Effector CD8-positive, alpha-beta T cell (primary cell): ENCODE measurements at places on chromosomes 4 and X.
A peak's percentile ranks its signal among the peaks of the same experiment; 100 is the strongest.

DNA sequence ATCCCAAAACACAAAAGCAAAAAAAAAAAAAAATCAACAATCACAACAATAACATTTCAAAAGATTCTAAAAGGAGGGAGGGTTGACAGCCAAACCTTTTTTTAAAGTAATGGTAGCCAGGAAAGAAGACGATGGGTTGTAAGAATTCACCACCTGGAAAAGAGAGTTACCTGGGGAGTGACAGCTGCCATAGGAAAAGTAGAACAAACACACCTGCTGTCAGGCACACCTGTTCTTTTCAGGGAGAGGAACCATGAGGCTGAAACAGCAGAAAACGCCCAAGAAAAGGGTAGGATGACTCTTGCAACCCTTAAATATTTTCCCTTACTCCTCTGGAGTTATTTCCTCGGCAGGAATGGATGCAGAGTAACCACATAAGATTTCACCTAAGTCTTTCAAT is 388.4 kb upstream of the TEX13C start:
- DNase-seq = no peak

GRCh38 chr4:73583666-73584065 is 36.6 kb downstream of the RASSF6 start:
- no peak for DNase-seq

- DNase-seq = peak; percentile 3
These were observed 566 bp downstream of the CORIN start for GRCh38 chr4:47837094-47837907.

- DNase-seq = peak; percentile 2
These were observed 1.1 kb downstream of the SLC38A5 start for GRCh38 chrX:48468693-48469691.

- DNase-seq = no peak
These were observed 32.7 kb downstream of the IRF2 start for GRCh38 chr4:184441461-184442313.

GRCh38 chr4:133245226-133245625 is 96.1 kb downstream of the PCDH10 start:
- no peak for DNase-seq

DNA sequence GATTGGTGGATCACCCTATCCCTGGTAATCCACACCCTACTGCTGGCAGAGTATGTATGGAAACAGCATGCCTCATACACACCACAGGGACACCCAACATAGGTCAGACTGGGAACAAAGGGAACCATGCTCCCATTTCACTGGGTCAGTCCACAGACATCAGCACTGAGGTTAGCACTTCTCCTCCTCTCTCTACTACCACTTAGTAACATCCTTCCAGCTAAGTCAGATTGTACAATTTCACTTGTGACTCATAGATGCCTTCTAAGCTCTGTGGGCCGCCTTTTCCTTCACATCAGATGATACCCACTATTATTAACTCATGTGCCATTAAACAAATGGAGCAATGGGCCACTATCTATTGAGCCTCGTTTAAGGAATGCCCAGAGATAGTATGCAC is 15.5 kb upstream of the ZXDA start:
- DNase-seq = no peak

- no peak for DNase-seq
These were observed 193.4 kb downstream of the GRID2 start for GRCh38 chr4:92497141-92497540.

GRCh38 chr4:25096981-25097443 is 63.2 kb downstream of the SEPSECS start:
- no peak for DNase-seq

GRCh38 chr4:61837395-61837794 is 637.3 kb downstream of the ADGRL3 start:
- no peak for DNase-seq

- no peak for DNase-seq
These were observed 23.0 kb downstream of the GALNT7 start for GRCh38 chr4:173191623-173192041.

- DNase-seq = no peak
These were observed 93.7 kb downstream of the SHOX start for GRCh38 chrX:724256-724655.

GRCh38 chrX:153381684-153382532 is 19.2 kb downstream of the PNMA6E start:
- no peak for DNase-seq

DNA sequence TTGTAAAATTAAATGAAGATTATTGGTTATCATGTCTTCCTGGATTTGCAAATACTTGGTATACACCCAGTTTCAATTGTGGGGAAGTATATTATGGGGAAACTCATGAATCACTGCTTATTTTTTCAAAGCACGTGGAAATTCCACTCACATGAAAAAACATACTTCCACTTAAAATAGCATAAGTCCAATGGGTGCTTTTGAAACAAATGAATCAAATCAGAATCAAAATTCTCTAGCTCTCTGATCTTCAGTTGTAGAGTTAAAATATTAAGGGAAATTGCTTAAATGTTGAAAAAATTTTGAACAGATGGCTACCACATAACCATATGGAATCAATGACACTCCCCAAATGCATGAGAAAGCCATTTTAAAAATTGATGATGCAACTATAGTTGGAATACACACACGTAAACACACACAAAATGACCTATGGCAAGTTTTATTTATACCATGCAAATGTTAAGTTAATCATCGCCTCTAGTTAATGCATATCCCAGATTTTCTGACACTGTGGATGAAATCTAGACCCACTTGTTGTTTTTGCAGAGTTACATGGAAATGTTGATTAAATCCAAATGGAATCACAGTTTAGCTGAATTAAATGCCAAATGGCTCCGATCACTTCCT is 93.2 kb downstream of the ARSF start:
- DNase-seq = no peak

- DNase-seq = no peak
These were observed 232.2 kb upstream of the SLIT2 start for GRCh38 chr4:20019310-20020015.

DNA sequence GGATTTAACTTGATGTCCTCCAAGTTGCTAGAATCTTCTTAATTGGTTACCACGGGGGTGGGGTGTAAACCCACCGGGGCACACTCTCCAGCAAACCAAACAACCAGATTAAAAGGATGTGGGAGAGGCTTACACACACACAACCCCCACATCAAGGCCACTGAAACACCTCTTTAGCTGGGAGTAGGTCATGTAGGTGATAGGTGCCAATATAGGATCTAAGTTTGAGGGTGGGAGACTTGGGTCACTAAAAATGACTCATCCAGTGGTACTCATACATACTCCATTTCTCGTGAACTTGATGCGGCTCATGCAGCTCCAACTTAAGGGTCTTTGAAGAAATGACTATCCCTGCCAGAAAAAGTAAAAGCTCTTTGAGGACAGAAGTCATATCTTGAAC is 20.5 kb upstream of the CD40LG start:
- DNase-seq = no peak

DNA sequence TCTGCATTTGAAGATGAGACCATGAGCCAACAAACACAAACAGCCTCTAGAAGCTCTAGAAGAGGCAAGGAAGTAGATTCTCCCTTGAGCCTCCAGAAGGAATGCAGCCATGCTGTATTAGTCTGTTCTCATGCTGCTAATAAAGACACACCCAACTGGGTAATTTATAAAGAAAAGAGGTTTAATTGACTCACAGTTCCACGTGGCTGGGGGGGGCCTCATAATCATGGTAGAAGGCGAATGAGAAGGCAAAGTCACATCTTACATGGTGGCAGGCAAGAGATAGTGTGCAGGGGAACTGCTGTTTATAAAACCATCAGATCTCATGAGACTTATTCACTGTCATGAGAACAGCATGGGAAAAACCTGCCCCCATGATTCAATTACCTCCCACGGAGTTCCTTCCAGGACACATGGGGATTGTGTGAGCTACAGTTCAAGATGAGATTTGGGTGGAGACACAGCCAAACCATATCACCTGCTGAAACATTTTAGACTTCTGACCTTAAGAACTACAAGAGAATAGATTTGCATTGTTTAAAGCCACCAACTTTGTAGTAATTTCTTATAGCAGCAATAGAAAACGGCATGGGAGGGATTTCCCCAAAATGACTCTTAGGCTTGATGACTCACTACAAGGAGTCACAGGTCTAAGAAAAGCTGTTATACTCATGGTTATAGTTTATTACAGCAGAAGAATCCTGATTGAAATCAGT is 284.4 kb upstream of the SFRP2 start:
- DNase-seq = no peak

DNA sequence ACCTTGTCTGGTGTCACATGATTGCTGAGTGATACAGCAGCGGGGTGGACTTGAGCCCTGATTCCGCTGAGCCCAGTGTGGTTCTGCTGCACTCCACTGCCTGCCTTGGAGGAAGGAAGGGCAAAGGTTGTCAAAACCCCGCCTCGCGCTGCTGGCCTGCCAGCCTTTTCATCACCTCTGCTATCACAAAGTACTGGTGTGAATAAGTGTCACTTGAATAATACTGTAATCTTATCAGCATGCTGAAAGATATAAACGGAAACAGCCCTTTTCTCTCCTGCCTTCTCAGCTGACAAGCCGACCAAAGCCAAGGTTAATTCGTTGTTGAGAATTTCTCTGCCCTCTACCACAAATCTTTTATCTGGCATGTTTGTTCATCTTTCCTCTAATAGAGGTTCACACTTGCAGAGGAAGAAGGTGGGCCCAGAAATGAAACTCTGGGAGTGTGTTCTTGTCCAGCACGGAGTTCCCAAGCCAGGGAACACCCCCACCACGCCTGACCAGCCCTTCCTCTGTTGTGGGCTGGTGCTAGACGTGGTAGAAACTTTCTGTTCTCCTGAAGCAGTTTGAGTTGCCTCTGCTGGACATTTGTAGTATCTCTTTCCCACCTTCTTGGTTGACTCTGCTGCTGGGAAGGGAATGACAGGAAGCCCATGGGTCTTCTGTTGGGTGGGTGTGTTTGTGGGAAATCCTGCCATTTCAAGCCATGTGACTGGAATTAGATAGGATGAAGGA is 21.5 kb downstream of the FHDC1 start:
- no peak for DNase-seq

DNA sequence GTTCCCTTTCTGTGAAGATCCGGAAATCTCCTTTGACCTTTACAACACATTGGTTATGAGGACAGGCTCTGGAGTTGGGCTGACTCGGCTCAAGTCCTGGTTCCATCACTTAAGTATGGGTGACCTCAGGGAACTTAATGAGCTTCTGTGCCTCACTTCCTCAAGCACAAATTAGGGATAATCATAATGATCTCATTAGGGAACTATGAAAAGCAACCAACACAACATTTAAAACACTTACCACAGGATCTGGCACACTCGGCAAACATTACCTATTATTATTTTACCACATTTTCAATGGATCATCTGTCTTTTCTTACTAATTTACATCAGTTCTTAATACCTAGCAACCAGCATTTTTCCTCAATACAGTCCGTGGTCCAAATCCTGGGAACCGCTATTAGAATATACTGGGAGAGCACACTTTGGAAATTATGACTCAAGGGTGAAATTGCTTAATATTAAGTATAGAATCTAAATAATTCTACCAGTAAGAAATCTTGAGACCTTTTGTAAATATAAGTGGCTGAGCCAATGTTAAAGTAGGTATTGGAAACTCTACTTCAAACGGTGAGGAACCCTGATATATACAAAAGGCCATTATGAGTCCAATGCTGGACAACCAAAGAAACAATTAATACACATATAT is 19.6 kb downstream of the ADGRA3 start:
- no peak for DNase-seq

DNA sequence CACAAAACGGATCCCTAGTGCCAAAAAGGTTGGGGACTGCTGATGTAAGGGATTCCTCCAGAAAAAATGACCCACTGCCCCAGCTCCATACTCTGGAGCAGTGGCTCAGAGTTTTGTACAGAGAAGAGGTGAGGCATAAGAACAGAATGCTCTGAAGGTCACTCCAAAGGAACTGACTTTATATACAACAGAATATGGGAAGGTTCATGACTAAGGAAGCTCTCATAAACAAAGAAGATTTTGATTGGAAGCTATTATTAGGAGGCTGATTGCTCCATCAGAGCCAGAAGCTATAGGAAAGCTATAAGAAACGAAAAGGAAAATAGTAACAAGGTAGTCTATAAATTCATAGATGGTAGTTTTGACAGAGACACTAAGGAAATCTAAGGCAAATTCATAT is 203.1 kb downstream of the SLC7A11 start:
- no peak for DNase-seq

DNA sequence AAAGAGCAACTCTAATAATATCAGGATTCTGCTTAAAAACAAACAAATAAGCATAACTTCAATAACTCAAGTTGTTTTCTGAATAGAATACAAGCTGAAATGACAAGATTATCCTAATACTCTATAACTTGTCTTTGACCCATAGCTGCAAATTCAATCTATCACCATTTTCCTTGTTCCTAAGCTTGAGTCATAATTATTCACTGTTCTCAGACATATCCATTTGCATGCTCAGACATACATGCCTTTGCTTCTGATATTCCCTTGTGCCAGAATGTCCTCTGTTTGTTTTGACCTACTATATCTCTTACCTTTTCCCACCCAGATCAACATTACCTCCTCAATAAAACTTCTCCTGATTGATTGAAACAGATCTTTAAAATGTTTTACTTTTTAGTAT is 109.7 kb downstream of the SNCA start:
- no peak for DNase-seq

GRCh38 chr4:15744016-15744545 is 34.0 kb upstream of the CD38 start:
- no peak for DNase-seq

DNA sequence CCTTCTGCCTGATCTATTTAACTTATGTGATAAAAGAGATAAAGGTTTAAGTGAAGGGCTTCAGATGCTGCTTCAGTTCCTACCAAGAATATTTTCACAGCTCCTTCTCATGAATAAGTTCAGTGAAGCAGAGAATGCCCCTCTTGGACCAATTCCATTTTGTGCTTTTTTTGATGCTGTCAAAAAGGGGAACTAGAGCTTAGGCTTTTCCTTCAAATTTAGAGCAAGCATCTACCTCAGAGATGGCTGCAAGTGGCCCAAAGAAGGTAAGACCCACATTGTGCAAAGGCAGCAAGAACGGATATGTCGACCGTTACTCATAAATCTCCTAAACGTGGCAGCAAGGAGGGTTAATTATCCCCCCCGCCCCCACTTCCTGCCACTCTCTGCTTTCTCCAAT is 4.5 kb downstream of the CHRDL1 start:
- DNase-seq = no peak

GRCh38 chr4:102598086-102598761 is 97.1 kb downstream of the NFKB1 start:
- no peak for DNase-seq

GRCh38 chr4:39706334-39706733 is 8.4 kb downstream of the UBE2K start:
- no peak for DNase-seq

- DNase-seq = no peak
These were observed 155.4 kb upstream of the FAM241A start for GRCh38 chr4:111989817-111990216.
